ENCODE measurements at places on chromosomes 16 and 17.
A peak's percentile ranks its signal among the peaks of the same experiment; 100 is the strongest.

DNA sequence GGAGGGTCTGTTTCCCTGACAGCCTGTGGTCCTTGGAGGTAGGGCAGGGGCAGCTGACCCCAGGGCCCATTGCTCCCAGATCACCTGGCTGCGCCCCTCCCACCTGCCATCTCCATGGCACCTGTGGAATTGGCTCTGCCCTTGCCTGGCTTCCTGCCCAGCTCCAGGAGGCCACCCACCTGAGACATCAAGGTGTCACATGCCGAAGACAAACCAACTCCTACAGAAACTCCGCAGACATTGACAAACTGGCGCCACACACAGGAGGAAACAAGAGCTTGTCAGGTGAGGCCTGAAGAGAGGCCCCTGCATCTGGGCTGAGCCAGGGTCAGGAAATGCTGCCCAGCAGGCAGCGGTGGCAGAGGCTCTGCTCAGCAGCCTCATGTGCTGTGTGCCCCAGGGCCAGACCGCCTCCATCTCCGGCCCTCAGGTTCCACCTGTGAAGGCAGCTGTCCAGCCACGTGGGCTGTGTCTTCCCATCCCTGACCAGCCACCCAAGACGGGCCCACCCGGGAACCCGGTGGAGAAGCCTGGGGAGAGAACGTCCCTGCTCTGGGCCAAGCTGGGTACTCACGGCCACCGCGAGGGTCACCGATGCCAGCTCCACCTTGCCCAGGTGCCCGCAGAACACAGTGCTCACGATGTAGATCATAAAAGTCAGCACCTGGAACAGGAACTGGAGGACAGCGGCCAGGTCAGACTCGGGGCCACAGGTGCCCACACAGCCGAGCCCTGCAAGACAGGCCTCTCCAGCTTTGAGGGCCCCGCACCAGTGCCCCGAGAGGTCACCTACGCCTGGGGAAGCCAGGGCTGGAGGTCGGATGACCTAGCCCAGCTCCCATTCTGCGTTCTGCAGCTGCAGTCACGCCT lies 1.6 kb downstream of the SLC47A2 start:
- DNase-seq, result no peak

GRCh38 chr16:52114379-52114778 lies 432.6 kb downstream of the TOX3 start:
- DNase-seq, result no peak

DNA sequence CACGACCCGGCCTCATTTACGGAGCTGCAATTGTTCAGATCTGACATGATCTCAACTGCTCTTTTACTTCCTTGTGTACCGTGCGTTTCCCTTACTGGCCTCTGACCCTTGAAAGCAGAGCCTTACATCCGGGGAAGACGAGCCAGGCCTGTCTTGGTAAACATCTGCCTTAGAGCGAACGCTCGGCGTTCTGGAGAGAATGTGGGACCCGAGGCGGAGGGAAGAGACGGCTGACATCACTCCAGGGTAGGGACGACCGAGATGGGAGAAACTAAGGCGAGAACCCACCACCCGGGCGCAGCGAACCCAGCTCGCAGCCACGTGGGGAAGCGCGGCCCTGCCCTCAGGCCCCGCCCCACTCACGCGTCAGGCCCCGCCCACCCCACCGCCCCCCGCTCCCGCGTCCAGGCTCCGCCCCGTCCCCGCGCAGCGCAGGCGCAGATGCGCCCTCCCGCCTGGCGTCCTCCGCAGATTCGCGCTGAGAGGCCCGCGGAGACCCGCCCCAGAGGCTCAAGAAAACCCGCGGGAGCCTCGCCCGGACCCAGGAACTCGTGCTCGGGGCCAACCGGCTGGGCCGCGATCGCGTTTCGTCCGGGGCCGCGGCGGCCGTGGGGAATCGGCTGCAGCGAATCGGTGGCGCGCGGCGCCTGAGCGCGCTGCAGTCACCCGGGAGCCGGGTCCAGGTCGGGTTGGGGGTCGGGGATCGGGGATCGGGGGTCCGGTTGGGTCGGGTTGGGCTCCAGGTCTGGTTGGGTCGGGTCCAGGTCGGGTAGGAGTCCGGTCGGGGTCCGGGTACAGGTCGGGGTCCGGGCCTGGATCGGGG lies at the start of gene TELO2:
Gene TELO2 (plus strand): TSS at position 438 of the 823 bp plus-strand sequence. CDS start 922 bp downstream, outside the sequence.
- DNase-seq, result peak; percentile 64

DNA sequence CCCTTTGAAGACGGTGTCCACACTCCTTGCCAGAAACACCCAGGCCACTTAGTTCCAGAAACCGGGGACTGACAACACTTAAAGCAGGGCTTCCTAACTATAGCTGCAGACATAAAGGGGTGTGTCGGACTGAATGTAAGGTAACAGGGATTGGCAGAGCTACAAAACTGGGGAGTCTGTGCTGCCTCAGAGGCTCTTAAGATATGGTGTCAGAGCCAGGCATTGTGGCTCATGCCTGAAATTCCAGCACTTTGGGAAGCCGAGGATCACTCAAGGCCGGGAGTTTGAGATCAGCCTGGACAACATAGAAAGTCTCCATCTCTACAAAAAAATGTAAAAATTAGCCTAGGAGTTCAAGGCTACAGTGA lies 14.2 kb upstream of the NLRC3 start:
- DNase-seq, result no peak

- no peak for DNase-seq
These were observed 55.2 kb upstream of the SREBF1 start for GRCh38 chr17:17892009-17892408.

GRCh38 chr16:2023092-2024031 lies 3.3 kb upstream of the NHERF2 start:
- DNase-seq, result peak; percentile 65

DNA sequence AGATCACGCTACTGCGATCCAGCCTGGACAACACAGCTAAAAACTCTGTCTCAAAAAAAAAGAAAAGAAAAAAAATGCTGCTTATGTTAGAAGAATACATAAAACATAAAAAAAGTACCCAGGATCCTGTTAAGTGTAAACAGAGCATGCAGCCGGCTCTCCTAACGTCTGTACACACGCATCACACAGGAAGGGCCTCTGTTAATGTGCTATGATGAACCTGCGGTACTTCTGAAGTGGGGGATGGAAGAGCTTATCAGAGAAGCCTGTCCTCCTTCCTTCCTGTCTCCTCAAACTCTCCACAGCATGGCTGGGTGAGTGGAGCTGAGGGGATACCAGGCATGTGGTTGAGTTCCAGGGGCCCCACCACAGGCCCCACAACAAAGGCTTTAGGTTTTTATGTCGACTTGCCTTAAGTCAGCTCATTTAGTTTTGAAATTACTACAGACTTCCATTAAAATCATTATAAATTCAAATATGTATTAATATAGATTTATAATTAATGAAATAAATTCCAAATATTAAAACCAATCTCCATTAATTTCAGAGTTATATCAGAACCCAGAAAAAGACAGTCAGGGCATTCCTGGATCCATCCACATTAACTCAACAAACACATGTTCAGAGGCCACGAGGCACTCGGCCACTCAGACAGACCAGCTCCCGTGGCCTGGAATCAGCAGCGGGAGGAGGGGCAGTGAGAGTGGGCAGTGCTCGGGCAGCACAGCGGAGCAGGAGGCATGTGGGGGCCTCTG lies 11.7 kb downstream of the CCDC57 start:
- no peak for DNase-seq

GRCh38 chr17:9175700-9176467 lies 154.6 kb downstream of the NTN1 start:
- no peak for DNase-seq

DNA sequence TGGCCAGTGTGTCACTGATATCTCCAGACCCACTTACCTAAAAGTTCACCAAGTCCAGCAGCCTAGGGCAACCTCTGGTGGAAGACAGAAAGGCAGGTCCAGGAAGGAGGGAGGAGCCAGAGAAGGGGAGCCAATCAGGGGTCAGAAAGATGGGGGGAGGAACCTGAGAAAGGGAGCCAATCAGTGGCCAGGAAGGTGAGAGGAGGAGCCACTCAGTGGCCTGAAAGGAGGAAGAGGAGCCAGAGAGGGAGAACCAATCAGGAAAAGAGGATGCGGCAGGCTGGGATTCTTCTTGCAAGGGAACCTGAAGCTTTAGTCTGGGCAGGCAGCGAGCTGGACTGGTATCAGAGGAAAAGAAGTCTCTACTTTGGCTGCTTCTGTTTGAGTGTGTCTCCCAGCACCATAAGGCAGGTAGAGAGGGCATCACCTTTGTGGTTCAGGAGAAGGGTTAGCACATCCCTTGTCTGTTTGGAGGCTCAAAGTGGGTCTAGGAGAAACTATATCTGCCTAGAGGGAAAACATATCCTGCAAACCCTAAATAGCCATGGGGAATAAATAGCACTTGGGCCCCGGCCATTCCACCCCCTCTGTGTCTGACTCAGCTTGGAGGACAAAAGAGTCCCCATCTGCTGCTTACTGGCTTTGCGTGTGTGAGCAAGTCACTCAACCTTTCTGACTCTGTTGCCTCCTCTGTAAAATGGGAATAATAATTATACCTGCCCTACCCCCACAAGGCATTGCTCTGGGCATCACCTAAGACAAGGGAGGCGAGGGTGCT lies 43.4 kb upstream of the CRHR1 start:
- DNase-seq, result no peak

DNA sequence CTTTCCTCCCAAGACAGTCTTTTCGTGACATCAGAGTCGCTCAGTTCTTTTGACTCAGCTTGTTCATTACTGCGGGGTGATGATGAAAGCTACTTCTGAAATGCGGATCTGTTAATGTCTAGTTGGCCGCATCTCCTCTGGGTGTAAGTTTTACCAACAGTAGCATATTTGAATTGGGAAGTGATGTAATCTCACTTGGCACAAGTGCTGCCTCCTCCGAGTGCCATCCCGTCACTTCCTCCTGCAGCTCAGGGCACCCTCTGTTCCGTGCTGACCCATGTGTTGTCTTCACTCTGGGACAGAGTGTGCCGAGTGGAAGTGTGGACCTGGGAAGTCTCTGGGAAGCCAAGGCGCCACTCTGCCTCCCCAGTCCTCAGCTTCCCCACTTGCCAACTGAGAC lies 8.9 kb downstream of the ADAD2 start:
- DNase-seq, result peak; percentile 68

GRCh38 chr17:44965481-44966234 lies 2.4 kb downstream of the C1QL1 start:
- DNase-seq, result no peak

DNA sequence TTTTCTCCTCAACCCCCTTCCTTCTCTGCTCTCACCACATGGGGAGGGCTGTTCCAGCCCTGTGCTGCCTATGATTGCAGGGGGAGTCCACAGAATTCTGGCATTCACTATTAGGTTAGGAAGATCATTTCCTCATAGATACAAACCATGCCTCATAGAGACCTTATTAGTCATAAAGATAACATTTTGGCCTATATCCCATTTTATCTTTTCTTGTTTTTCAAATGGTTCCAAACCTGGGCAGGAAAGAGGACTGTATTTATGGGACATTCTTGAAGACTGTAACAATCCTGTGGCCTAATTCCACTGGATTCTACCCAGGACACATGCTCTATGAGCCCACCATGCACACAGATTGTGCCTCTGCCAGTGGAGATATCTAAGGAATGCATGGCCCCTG lies 51.7 kb downstream of the ASIC2 start:
- no peak for DNase-seq

- no peak for DNase-seq
These were observed 5.3 kb downstream of the NEURL4 start for GRCh38 chr17:7323731-7324437.

GRCh38 chr17:8935191-8935590 lies 30.3 kb downstream of the PIK3R5 start:
- no peak for DNase-seq

DNA sequence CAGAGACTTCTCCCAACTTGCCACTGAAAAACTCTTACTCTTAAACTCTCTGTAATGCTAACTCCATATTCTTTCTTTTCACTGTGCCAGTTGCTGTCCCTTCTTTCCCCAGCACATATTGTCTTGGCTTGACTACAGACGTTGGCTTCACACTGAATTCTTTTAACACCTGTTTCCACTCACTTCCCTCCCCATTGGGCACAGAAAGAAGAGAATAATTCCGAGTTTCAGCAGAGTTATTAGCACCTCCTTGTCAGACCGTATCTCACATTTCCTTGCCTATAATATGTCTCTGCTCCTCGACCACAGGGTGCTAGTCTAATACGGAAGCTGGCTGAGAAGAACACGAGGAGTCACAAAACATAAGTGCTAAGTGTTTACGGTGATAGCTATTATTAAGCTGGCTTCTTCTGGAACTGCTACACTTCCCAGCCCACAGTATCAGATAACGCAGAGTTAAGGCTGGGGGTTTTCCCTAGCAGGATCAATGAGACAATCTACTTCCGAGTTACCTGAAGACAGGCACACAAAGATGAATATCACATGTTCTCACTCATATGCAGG lies 188.5 kb upstream of the CDH8 start:
- DNase-seq, result no peak

DNA sequence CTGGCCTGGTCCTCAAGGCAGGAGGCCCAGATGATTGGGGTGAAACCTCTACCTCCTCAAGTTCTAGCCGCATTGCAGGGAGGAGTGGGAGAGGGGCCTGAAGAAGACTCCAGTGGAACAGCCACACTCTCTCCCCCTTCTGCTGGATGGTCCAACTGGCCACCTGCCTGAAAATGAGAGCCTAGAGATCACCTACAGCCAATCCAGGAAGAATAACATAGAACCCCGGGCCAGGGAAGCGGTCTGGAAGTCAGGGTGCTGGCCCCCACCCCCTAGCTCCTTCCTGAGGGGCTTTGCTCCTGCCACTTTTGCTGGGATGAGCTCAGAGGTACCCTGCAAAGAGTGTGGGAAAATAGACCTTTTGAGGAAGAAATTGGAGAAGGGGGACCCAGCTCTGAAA lies 1.8 kb downstream of the SLC6A2 start:
- no peak for DNase-seq

- no peak for DNase-seq
These were observed 4.4 kb upstream of the WFIKKN2 start for GRCh38 chr17:50830994-50831393.

- no peak for DNase-seq
These were observed 1.9 kb upstream of the LCMT1 start for GRCh38 chr16:25109643-25110042.

GRCh38 chr16:83238949-83239691 lies 568.7 kb upstream of the HSBP1 start:
- DNase-seq, result no peak

GRCh38 chr17:45855691-45856336 lies 11.1 kb downstream of the SPPL2C start:
- no peak for DNase-seq

GRCh38 chr17:29514792-29515191 lies 52.0 kb downstream of the ABHD15 start:
- no peak for DNase-seq

GRCh38 chr17:1532836-1533602 lies 16.6 kb upstream of the INPP5K start:
- no peak for DNase-seq

- no peak for DNase-seq
These were observed 33.6 kb upstream of the MED13 start for GRCh38 chr17:62098623-62099231.

GRCh38 chr17:3915995-3916696 lies at the start of gene P2RX1:
TSS of gene P2RX1 (minus strand) at chr17:3916465. CDS start at chr17:3916225, 240 bp downstream.
- DNase-seq, result no peak

GRCh38 chr17:16214190-16215001 lies 938 bp downstream of the NCOR1 start:
- DNase-seq, result no peak

- peak; percentile 21 for DNase-seq
These were observed 348.3 kb downstream of the CPPED1 start for GRCh38 chr16:12455287-12455798.

- no peak for DNase-seq
These were observed 23.9 kb upstream of the FASN start for GRCh38 chr17:82121660-82122629.

- DNase-seq, result peak; percentile 68
These were observed 38.2 kb upstream of the CCDC182 start for GRCh38 chr17:57783338-57783742.

- no peak for DNase-seq
These were observed 195.4 kb downstream of the XYLT1 start for GRCh38 chr16:17275076-17276009.

Measured in C1 segment of cervical spinal cord (tissue), 14 donors.